ENCODE measurements at places on chromosomes 13 and 19.
A peak's percentile ranks its signal among the peaks of the same experiment; 100 is the strongest.

GRCh38 chr13:85461621-85462020 is 337.6 kb downstream of the SLITRK6 start:
- DNase-seq: no peak

- no peak for DNase-seq
Measured at GRCh38 chr13:24179486-24179850, 18.9 kb downstream of the SPATA13 start.

GRCh38 chr19:16527971-16528521 is 14.2 kb downstream of the CHERP start:
- peak; percentile 24 for DNase-seq

DNA sequence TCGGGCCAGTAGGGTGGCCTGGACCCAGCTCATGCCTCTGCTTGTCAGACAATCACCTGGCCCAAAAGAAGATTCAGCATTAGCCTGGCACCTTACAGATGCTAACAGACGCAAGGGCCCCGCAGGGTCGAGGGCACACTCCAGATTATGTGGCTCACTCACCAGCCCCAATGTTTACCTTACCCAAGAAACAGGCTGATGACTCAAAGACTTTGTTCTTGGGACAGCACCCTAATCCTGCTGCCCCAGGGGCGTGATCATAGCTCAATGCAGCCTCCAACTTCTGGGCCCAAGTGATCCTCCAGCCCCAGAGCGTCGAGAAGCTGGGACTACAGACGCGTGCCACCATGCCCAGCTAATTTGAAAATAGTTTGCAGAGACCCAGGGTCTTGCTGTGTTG is 9.8 kb downstream of the ECSIT start:
- no peak for DNase-seq

- DNase-seq: peak; percentile 86
Measured at GRCh38 chr13:76886292-76887075, at the start of gene KCTD12. KCTD12 (minus strand) TSS chr13:76886405; CDS start chr13:76886148, 257 bp downstream.

All from nephron progenitor cell (in vitro differentiated cells).